Cerebellum (tissue), 4 donors: ENCODE measurements at places on chromosomes 3 and 15. TPM values are rescaled to one million over a fixed set of nuclear protein-coding genes. Genes with fewer than 3 reads are reported as not detected.

- DNase-seq, result no peak
Measured at GRCh38 chr3:480070-480469, 283.5 kb downstream of the CHL1 start.

GRCh38 chr15:74269362-74270035 lies 33.4 kb downstream of the CCDC33 start:
- DNase-seq, result no peak

GRCh38 chr3:174094669-174095068 lies 697.1 kb downstream of the NLGN1 start:
- no peak for DNase-seq

DNA sequence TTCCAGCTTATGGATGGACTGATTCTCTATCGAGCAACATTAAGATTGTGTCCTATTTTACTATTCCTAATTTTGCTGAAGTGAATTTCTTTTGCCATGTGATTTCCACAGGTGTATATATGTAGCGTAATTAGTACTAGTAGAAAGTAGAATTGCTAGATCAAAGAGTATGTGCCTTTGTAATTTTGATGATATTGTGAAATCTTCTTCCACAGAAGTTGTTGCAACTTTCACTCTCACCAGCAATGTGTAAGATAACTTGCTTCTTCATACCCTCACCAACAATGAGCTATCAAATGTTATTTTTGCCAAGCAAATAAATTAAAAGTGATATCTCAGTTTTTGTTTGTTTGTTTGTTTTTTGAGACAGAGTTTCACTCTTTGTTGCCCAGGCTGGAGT lies 5.4 kb downstream of the PGBD4 start:
- DNase-seq, result no peak

GRCh38 chr15:91369823-91370222 lies 269.8 kb downstream of the SV2B start:
- DNase-seq, result no peak

GRCh38 chr3:193572426-193572908 lies 17.8 kb upstream of the ATP13A4 start:
- DNase-seq, result peak; percentile 74

GRCh38 chr3:195410546-195410945 lies 32.3 kb downstream of the ACAP2 start:
- no peak for DNase-seq

DNA sequence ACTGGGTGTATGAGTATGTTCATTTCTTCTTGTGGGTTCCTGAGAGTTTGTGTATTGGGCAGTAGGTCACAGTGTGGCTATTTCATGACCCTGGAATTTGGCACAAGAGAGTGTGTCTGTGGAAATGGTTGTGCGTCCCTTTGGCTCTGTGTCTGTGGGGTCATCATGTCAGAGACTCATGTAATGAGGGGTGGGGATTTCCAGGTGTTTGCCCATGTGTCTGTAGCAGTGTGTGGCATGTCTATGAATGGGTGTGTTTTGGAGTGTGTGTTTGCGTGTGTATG lies 1.3 kb upstream of the GATA2 start:
- no peak for DNase-seq

DNA sequence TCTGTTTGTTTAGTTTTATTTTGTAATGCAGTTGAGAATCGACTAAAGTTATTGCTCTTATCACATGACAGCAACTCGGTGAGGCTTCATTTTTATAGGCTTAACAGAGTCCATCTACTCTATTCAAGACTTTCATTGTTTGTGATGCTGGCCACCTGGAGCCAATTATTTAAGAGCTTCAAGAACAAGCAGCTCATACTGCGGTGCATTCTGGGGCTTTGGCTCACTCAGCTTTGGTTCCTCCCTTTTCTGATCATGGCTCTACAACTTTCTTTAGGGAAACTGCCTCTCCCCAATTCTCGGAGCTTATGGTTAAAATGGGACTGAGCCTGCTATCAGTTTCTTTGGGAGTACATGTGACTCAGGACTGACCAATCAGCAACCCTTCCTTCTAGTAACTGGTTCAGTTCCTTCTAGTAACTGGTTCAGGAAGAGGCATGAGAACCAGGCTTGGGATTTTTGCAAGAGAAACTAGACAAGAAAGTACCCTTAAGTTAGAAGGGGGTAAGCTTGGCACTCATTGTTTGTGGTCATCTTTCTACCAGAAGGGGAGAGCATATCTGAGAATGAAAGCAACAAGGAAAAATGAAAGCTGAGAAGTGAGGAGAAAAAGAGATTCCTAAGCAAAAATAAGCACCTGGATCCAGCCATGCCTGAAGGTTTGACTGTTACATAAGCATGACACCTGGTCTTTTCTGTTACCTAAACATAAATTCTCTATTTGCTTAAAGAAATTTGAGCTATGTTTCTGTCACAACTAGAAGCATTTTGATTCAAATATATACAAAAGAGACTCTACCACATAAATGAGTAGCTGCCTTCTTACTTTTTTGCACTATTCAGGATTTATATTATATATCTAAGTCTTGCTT lies 24.1 kb upstream of the ARHGEF3 start:
- no peak for DNase-seq

DNA sequence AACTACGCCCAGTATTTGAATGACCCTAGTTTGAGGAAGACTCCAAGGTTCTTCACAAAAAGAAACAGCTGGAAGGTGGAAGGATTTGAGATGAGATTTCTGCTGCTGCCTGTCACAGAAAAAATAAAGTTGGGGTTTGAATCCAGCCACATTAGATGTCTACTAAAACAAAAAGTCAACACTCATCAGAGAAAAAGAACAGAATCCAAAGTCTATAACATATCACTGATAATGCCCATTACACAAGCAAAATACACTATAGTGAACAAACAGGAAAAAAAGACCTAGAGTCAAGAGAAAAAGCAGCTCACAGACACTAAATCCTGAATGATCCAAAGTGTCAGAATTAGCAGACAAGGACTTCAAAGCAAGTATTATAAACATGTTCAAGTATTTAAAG lies 56.0 kb downstream of the RFX7 start:
- no peak for DNase-seq

GRCh38 chr15:68817304-68818065 lies 3.2 kb downstream of the ANP32A start:
- DNase-seq, result peak; percentile 61

GRCh38 chr15:81152339-81152738 lies 18.3 kb downstream of the CFAP161 start:
- DNase-seq, result no peak

DNA sequence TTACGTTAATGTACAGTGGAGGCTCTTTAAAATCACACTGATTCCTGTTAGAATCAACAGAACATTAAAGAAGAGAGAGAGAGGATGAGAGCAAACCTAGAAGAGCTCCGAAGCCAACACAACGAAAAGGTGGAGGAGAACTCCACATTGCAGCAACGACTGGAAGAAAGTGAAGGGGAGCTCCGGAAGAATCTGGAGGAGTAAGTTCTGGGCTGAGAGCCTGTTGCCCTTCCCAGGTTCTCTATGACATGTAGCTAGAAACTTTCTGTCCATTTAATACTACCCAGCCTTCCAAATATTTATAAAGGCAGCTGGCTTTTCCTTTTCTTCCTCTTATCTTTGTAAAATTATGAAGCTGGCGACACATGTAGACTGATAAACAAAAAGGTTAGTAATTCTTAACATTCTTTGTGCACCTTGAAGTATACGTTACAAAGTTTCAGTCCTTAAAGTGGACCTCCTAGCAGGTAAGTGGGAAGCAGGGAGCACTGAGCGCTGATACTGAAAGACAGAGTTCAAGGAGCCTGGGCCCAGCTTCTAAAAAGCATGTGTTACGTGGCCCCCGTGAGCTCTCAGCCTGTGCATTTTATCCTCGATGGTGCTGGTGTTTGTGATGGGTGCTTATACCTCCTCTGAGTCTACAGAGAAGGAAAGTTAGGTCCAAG lies 75.9 kb downstream of the CGNL1 start:
- DNase-seq, result no peak

Gene HRG
- not detected for total RNA-seq

Gene TMCO5A
- not detected for total RNA-seq

Gene RTP3
- total RNA-seq, result not detected

Gene MFSD1
- total RNA-seq, result 51.4 TPM

Gene SLC38A3
- 6.2 TPM for total RNA-seq

Gene PTH1R
- total RNA-seq, result 4.4 TPM

Gene XIRP1
- total RNA-seq, result not detected

Gene IGF1R
- total RNA-seq, result 68.7 TPM

Gene EPHA6
- 51.0 TPM for total RNA-seq

Gene SV2B
- total RNA-seq, result 51.8 TPM

Gene MASP1
- total RNA-seq, result 50.4 TPM
